ENCODE measurements at places on chromosomes 6 and 20.
A peak's percentile ranks its signal among the peaks of the same experiment; 100 is the strongest.

DNA sequence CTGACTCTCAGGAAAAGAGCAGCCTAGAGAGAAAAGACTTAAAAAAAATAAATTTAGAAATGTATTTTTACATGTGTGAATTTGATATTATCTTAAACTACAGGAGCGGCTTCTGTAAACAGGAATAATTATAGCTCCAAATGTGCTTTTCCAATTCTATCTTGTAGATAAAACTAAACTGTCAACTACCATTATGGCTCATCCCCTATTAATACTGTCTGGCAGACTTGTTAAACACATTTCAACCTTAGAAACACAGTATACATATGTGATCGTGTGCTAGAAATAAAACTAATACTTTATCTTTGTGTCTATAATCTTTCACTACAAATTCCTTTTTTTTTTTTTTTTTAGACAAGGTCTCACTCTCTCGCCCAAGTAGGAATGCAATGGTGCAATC is 75.8 kb downstream of the CNKSR3 start:
- no peak for DNase-seq

DNA sequence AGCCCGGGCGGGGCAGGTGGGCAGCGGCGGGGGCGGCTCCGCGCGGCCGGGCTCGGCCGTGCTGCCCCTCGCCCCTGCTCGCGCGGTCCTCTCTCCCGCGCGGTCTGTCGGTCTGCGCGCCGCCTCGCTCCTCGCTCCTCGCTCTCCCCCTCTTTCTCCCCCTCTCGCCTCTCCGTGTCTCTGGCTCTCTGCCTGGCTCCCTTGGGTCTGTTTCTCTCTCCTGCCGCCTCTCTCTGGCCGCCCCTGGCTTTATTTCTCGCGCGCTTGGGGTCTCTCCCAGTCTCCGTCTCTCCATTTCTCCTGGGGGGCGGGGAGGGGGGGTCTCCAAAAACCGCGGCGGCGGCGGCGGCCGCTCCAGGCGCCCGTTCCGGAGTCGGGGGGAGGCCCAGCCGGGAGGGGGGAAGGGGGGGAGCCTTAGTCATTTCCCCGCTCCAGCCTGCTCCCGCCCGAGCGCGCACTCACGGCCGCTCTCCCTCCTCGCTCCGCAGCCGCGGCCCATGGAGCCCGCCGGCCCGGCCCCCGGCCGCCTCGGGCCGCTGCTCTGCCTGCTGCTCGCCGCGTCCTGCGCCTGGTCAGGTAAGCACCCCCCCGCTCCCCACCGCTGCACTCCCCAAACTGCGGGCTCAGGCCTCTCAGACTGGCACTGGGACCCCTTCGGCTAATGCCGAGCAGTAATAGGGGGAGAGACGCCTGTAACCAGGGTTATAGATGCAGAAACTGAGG is at the start of gene SIRPA:
Gene SIRPA (plus strand): TSS at position 457 of the 723 bp plus-strand sequence. CDS start 41 bp downstream, at position 498.
- peak; percentile 63 for DNase-seq

GRCh38 chr20:14334306-14334930 is 3.0 kb downstream of the FLRT3 start:
- peak; percentile 68 for DNase-seq

GRCh38 chr6:19380293-19380692 is 456.9 kb upstream of the ID4 start:
- no peak for DNase-seq

DNA sequence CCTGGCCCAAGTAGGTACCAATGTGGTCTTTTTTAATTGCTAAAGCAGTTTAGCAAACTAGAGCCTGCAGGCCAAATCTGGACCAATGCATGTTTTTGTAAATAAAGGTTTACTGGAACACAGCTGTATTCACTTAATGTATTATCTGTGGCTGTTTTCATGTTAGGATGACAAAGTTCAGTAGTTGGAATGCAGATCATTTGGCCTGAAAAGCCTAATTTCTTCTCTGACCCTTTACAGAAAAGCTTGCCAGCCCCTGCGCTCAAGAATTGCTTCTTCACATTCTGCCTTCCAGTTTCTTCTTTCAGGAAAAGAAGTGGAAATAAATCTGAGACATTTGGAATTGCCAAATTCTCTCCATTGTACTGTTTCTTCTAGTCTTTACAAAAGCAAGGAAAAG is 90.0 kb upstream of the MC3R start:
- DNase-seq = no peak

GRCh38 chr20:53907968-53908751 is 162.2 kb downstream of the BCAS1 start:
- DNase-seq = no peak

DNA sequence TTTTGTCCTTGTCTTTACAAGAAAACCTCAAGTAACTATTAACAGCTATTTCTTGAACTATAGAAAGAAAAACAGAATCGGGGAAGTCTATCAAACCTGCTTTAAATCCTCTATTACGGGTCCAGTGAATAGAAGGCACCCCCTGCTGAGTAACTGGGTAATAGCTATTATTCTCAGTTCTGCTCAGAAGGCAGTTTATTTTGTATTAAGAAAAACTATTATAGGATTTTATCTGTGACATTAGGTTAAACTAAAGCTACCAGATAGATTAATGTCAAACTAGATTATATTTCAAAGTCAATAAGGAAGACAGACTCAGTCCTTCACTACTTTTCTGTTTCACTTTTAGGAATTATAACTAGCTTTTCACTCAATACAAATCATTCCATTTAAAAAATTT is 93.7 kb downstream of the DST start:
- DNase-seq = no peak

GRCh38 chr6:51827580-51827979 is 259.8 kb downstream of the PKHD1 start:
- no peak for DNase-seq

- DNase-seq = peak; percentile 50
These were observed 29.5 kb downstream of the CDYL start for GRCh38 chr6:4805553-4806336.

- DNase-seq = peak; percentile 92
These were observed 10.6 kb upstream of the BAK1 start for GRCh38 chr6:33590531-33591198.

DNA sequence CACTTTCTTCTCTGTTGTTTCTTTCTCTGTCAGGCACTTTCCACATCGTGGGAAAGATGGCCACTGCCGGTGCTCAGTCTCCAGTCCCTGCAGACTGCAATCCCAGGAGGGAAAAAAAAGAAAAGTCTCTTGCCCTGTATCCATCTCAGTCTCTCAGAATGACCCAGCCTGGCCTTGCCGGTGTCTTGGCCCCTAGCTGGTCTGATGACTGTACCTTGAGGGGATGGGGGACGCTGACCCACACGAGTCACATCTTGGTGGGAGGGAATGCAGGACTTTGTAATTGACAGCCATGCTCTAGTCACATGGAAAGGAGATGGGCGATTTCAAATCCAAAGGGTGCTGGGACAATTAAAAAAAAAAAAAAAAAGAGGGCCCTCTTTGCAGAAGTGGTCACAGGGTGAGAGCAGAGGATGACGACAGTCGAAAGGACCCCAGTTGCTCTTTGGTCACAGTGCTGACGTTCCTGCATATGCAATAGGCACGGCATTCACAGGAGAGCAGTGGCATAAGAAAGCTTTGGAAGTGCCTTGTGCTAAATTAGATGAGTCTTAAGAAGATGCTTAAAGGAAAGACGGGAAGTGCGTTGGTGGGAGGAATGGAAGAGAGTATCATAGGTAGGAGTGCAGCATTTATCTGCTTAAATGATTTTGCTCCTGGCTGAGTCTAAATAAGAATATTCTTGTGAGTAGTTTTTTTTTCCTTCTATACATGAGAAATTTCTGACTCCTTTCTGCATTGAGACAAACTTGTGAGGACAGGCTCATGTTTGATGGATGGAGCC is 63.9 kb upstream of the AKAP12 start:
- no peak for DNase-seq

DNA sequence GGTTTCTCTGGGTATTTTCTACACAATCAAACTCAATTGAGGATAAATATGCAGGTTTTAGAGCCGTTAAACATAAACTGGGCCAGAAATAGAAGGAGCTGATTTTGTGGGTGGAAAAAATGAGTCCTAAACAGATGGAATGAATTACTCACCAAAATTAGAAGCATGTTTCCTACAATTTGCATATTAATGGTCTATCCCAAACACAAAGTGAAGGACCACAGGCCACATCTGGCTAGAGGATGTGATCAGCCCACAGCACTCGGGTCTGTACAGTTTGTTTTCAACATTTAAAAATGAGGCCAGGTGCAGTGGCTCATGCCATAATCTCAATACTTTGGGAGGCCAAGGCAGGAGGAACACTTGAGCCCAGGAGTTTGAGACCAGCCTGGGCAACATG is 296.3 kb downstream of the PREX1 start:
- DNase-seq = no peak

GRCh38 chr6:125781314-125781868 is 9.4 kb upstream of the NCOA7 start:
- DNase-seq = no peak

DNA sequence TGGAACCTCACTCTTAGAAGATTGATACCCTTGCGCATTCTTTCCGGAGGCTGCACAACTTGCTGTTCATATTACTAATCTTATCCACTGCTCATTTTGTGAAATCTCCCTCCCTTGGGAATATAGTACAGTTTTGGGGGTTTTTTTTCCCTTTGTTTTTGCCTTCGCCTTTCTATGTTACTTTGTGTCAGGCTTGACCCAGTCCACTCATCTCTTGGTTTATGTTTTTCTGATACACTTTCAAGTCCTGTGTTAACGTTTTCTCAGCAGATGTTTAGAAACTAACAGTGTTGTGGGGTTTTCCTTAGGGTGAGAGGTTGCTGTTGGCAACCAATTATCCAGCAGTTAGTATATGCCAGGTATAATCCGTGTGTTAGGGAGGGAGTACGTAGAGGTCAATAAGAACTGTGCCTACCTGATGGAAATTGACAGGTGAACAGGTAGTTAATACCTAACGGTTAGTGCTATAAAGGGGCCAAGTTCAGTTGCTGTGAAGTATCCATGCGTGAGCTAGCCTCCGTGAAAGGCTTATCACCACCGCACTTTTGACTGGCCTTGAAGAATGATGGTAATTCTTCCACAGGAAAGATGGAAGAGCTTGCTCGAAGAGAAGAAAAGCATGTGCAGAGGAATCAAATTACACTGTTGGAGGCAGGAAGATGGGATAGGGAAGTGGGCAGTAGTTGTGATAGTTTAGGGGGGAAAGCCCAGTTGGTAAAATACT is 1.4 kb downstream of the NFYA start:
- DNase-seq = peak; percentile 28

DNA sequence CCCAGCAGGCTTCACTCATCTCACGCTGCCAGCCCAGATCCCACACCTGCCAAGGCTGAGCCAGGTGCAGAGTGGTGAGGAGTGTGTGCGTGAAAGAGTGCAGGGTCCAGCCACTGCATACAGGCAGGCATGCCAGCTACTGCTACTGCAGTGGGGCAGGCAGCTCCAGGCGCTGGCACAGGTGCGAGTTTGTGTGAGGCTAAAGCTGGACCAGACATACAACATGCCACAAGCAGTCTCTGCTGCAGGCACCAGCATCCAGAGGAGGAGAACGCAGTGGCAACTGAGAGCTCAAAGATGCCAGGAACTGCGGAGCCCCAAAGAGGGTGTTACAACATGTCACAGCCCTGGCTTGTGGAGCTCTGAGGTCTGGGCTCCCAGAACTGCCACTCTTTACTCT is 149.8 kb downstream of the EYS start:
- no peak for DNase-seq

DNA sequence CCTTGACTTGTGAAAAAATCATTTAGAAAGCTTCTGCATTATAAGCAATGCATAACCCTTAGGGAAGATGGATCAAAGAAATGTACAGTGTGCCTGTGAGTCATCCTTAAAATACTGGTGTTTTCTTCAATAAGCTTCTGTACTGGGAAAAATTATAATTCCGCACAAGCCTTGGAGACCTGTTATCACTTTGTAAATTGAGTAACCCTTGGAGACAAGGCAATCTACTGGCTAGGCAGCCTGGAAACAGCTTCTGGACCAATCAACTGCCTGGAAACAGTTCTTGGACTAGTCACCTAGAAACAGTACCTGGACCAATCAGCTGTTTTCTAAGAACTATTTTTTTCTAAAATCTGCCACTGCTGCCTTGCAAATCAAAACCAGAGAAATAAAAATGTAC is 25.8 kb upstream of the RNGTT start:
- DNase-seq = no peak

GRCh38 chr20:50142812-50143211 is 10.7 kb downstream of the PEDS1 start:
- DNase-seq = no peak

- DNase-seq = no peak
These were observed 101.4 kb upstream of the AGPAT4 start for GRCh38 chr6:161374971-161375873.

GRCh38 chr6:128282961-128283360 is 237.4 kb downstream of the PTPRK start:
- no peak for DNase-seq

GRCh38 chr6:43803055-43803782 is 33.2 kb downstream of the VEGFA start:
- DNase-seq = no peak

GRCh38 chr6:99416226-99416625 is 8.9 kb downstream of the PNISR start:
- DNase-seq = no peak

DNA sequence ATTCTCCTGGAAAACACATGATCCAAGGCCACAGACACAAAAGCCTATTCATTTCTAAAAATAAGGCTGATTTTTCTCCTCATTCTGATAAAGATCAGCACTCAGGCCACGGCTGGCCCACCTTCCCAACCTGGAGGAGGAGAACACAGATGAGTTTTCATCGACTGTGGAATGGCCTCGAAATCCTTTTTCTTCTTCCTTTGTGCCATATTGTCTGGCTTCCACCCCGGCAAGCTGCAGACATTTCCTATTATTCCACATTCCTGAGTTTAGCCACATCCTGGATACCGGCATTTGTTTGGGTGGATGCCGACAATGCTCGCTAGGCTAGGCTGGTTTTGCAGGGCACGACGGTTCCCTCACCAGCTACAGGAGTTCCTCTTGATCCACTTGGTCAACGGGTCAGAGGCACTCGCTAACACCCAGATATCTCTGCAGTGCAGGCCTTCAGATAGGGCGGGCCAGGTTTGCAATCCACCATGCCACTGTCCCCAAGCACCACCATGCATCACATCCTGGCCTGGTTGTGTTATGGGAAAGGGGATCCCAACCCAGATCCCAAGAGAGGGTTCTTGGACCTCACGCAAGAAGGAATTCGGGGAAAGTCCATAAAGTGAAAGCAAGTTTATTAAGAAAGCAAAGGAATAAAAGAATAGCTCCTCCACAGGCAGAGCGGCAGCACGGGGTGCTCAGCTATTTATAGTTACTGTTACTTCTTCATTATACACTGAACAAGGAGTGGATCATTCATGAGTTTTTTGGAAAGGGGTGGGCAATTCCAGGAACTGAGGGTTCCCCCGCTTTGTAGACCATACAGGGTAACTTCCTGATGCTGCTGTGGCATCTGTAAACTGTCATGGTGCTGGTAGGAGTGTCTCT is 4.2 kb upstream of the CTSZ start:
- DNase-seq = no peak

GRCh38 chr6:25660512-25660911 is 8.5 kb downstream of the SCGN start:
- DNase-seq = peak; percentile 37

DNA sequence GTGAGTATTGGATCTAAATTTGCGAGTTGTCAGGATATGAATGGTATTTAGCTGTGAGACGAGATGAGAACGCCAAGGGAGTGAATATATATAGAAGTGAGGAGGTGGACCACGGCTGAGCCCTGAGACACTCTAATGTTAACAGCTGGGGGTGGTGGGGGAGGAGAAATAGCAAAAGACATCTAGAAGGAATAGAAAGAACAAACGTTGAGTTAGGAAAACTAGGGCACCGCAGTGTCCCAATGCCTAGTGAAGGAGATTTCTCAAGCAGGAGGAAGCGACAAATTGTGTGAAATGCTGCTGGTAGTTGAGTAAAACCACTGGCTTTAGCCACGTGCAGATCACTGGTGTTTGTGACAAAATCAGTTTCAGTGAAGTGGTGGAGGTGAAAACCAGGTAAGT is 56.9 kb downstream of the CD164 start:
- DNase-seq = no peak

- no peak for DNase-seq
These were observed 73.8 kb downstream of the TSHZ2 start for GRCh38 chr20:53045941-53046340.
